ENCODE measurements at places on chromosomes 2 and 18.

- DNase-seq = no peak
These were observed 157.4 kb downstream of the LTBP1 start for GRCh38 chr2:33104052-33104623.

DNA sequence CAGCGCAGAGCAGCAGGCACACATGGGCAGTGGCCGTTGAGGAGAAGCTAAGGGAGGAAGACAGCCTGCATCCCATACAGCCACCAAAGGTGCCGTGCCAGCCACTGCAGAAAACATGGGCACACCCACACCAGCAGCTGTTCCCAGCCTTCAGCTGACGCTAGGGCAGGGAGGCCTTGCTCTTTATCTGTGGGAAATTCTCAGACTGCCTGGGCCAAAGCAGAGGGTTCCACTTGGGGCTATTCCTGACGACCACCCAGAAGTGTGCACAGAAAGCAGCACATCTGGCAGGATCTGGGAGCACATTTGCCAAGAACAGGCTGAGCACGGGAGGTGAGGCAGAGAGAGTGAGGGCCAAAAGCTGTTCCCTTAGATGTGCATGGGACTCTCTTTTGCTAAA is 101.3 kb upstream of the SOX11 start:
- DNase-seq = no peak

DNA sequence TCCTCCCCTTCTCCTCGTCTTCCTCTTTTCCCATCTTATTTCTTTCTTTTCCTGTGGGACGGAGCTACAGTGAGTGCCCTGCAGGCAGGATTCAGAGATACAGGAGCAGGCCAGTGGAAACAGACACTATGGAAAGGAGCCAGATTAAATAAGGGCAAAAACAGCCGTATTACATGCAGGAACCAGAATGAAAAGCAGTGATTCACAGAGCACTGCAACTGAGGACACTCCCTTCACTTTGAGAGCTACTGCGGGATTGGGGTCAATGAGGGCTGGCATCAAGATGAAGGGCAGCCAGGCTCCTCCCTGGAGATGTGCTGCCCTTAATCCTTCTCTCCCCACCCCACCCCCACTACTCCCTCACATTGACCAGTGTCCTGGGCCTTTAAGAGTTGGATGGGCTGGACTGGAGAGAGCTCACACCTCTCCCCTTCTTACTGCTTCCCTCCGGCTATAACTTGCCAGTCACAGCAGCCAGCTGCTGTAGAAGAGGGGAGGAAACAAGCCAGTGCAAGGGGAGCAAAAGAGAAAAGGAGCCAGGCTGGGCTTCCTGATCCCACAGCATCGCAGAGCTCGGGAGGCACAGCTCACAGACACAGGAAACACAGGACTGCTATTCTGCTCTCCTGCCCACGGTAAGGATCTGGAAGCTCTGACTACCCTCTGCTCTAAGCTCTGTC is at the start of gene PLCD4:
Gene PLCD4 (plus strand): TSS at position 464 of the 680 bp plus-strand sequence. CDS start 7,841 bp downstream, outside the sequence.
- DNase-seq = no peak

DNA sequence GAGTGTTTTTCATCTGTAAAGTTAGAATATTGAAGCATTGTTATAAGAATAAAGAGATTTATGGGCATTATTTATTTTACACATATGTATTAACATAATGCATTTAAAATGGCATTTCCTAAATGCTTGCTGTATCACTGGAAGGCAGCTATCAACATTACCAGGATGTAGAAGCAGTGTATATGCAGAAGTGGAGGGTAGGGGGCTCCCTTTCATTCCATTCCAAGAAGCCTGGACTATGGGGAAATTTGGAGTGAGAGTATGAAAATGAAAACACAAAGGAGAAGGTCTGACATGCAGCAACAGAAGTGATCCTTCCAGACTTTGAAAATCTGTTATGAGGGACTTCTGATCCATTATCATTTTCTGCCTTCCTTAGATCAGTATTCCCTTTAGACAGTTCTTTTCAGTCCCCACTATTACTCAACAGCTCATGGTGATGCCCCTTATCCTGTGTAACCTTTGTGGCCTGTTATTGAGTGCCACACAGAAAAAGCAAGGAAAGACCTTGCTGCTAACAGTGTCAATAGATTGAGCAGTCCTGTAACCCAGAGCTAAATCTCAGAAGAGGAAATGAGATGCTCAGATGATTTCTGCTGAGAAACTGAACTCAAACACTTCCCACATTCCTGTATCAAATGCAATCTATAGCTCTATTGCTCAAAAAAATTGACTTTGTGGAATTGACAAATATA is 216.6 kb downstream of the HNMT start:
- no peak for DNase-seq

DNA sequence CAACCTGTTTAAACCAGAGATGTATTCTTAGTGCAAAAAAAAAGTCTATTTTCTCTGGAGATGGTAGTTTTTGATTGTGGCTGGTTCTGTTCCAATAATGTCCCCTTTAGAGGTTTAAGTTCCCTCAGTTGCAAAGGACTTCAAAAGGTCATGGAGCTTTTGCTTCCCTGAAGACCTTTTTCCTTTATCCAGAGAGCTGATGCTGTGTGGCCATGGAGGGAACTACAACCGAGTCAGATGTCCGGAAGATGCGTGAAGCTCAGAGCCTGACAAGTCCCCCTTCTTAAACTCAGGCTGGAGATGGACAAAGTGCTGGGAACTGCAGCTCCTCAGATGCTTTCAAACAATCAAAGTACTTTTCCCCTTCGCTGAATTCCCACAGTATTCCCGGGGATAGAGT is 176.1 kb downstream of the TMEM18 start:
- no peak for DNase-seq

Measured in activated CD8-positive, alpha-beta memory T cell treated with anti-CD3 and anti-CD28 coated beads for 4 hours (primary cell).